ENCODE measurements at places on chromosomes 1 and 21.
A peak's percentile ranks its signal among the peaks of the same experiment; 100 is the strongest.

- no peak for DNase-seq
Measured at GRCh38 chr1:7383671-7384520, 387.2 kb upstream of the VAMP3 start.

GRCh38 chr1:39407510-39407895 lies 83.9 kb upstream of the BMP8A start:
- no peak for DNase-seq

DNA sequence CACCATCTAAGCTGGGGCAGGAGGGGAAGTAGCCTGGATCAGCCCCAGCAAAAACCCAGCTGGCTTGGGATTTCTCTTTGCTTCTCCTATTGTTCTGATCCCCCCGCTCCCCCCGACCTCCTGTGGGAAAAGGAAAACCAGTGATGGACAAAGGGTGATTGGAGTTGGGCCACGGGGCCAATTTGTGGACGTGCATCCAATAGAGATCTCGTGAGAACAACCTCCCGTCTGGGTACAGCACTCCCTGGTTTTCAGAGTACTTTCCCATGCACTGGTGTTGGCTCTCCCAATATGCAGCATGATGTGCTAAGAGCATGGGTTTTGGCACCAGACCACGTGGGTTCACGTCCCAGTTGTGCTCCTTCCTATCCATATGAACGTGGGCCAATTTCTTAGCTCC lies 9.0 kb downstream of the BLACAT1 start:
- no peak for DNase-seq

DNA sequence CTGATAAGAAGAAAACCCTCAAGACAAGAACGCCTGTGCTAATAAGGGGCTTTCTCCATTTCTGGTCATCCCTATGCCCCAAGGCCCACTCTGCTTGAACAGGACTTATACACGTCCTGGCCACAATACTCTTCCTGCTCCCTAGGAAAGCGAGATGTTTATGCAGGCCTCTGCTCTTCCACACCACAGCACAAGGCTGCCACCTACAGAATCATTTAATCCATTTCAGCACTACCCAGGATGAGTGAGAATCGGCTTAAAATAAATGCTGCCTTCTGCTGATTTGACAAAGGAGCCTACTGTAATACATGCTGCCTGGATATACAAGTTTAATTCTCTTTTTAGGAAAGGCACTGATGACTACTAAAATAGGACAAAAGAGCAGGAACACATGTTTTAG lies 29.4 kb downstream of the FRRS1 start:
- no peak for DNase-seq

DNA sequence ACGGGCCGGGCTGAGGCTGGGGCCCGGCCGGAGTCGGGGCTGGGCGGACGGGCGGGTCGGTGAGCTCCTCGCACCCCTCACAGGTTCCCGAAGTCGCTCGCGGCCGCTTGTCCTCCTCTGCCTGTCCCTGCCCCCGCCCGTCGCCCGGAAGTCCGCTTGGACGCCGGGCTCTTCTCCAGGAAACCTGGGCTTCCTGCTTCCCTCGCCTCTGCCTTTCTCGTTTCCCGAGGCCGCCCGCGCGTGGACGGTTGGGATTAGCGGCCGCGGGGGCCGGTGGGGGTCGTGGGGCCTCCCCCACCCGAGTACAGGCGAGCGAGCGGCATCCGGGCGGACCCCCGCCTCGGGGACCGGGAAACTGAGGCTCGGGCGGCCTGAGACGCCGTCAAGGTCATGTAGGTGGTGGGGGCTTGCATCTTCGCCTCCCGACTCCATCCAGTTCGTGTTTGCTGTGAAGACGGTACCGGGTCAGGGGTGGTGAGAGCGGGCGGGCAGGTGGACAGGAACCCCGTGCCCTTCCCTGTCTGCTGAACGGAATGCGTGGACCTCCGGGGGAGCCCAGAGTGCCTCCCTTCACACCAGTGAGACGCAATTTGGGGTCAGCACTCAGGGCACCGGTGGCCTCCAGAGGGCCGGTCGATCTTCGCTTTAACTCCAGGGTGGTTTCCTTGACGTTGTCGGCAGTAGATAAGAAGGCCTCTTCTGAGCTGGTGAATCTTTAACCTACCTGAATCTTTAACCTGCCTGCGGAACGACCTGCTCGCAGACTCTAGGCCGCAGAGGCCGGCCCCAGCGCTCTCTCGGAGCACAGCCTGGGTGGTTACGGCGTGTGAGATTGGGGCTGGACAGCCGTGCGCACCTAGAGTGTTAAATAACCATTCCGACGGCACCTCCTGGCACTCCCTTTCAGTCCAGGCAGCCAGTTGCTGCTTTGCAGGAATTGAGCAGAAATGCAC lies 686 bp downstream of the ARF1 start:
- no peak for DNase-seq

DNA sequence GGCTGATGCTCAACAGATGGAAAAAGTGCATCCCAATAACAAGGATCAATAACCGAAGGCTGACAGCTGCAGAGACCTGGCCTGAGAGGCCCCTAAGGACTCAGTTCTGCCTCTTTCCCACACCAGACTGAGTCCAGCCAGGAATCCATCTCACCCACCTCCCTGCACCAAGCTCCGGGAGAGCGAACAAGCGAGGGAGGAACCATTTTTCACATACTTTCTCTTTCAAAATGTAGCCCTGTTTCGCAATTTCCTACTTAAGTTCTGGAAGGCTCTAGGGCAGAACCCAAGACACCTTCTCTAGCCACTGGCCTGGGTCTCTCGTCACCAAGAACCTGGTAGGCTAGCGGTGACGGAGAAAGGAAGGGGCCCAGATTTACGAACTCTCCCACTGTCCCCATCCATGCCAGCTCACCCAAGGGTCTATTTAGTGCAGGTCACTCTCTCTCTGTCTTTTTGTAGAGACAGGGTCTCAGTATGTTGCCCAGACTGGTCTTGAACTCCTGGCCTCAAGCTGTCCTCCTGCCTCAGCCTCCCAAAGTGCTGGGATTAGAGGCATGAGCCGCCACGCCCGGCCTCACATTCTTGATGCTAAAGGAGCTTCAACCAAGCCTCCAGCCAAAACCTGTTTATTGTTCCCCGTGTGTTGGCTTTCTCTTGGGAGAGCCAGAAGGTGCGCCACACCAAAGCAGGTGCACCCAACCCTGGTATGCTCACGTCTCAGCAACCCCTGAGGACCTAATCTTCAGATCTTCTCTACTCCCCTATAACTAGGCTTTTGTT lies 10.9 kb upstream of the GNL2 start:
- DNase-seq, result no peak

DNA sequence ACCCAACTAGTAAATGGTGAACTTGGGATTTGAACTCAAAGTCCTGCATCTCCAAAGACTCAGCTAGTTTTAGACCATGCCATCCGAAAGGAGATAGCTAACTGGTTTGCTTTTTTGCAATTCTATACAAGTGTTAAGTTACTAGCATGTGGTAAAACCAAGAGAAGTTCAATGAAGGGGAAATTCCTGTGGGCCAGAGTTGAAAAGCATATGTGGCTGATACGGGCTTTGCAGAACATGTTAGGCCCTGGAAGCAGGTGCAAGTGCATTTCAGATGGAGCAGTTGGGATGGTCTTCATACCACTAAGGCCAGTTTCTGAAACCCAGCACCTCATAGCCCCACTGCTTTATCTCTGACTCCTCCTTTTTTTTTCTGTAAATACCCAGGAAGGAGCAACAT lies 620.9 kb downstream of the PLPP3 start:
- DNase-seq, result no peak

DNA sequence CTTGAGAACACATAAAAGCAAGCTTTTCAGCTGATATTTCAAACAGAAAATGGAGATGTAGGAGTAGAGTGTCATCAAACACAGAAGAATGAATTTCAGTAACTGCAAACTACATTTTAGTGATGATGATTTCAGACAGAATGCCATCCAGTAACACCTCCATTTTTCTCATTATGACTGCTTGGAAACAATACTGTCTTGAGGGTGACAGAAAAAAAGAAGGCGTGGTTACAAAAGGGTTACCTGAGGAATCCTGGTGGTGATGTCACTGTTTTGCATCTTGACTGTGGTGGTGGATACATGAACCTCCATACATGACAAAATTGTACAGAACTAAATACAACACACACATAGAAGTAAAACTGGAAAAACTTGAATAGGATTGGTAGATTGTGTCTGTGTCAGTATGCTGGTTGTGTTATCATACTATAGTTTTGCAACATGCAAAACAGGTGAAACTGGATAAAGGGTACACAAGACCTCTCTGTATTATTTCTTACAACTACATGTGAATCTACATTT lies 375.9 kb downstream of the PTBP2 start:
- no peak for DNase-seq

DNA sequence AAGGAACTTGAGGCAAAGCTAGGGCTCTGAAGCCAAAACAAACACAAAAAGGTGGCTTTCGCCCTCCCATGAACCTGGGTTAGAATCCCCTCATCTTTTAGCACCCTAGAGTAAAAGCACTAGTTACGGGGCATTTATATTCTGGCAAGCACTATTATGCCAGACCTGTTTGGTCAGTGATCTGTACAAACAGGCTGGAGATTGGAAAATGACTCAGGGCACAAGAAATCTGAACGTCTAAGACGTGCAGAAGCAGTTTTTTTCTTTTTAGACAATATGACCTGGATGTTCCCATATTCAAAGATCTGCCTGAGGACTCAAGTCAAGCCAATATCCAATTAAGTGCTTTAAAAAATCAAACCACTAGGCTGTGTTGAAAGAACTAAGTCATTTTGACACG lies 3.0 kb downstream of the ZNF436 start:
- DNase-seq, result no peak

DNA sequence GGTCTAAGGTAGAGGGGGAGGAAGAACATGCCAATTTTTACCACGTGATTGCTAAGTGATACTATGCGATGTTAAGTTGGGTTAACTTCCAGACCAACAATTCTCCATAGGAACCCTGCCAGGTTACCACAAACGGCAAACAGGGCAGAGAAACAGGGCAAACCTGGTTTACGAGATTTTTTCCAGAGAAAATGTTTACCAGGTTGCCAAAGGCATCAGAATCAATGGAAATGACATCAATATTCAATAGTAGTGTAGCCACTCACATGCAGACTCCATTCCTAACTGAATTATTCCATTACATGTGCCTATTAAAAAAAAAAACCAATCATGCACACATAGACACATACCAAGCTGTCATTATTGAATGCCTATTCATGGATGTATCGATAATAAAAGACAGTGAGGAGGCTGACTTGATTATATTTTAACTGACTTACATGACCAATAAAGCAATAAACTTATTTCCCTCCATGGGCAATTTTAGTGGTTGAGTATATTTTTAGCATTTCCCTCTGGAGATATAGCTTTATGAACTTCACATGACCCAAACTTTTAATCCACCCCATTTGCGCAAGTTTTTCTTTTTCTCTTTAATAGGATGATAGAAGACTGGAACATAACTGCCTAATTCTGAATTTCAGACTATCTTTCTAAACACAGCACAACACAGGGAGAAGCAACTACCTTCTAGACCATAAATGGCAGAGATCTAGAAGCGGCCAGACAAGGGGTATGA lies 40.5 kb upstream of the KCNE1 start:
- no peak for DNase-seq

GRCh38 chr1:66535853-66536252 lies 1.9 kb downstream of the SGIP1 start:
- DNase-seq, result no peak

GRCh38 chr1:172885971-172886370 lies 164.8 kb downstream of the TNFSF18 start:
- no peak for DNase-seq

DNA sequence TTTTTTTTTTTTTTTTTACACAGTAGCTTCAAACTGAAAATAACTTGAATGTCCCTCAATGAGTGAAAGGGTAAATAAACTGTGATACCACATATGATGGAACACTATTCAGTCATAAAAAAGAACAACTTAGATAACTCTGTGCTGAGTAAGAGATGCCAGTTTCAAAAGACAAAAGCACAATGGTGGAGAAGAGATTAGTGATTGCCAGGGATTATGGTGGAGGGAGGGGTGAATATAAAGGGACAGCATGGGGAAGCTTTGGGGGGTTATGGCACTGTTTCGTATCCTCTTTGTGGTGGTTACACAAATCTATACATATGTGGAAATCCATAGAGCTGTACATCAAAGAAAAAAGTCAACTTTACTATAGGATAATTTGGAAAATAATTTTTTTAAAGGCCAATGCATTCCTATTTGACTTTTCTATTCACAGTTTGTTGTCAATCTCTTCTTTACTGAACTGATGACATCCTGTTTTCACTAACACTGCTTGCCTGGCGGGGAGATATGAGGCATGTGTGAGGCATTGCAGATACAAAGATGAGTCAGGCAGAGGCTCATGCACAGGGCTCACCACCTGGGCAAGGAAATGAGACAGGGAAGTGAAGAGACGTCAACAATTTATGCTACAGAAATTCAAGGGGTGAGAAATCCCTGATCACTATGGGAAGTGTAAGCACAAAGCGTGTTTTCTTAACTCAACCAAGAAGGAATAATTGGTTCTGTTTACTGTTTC lies 302.7 kb downstream of the DUSP10 start:
- DNase-seq, result peak; percentile 22

- no peak for DNase-seq
Measured at GRCh38 chr1:200714504-200715187, 24.0 kb upstream of the CAMSAP2 start.

DNA sequence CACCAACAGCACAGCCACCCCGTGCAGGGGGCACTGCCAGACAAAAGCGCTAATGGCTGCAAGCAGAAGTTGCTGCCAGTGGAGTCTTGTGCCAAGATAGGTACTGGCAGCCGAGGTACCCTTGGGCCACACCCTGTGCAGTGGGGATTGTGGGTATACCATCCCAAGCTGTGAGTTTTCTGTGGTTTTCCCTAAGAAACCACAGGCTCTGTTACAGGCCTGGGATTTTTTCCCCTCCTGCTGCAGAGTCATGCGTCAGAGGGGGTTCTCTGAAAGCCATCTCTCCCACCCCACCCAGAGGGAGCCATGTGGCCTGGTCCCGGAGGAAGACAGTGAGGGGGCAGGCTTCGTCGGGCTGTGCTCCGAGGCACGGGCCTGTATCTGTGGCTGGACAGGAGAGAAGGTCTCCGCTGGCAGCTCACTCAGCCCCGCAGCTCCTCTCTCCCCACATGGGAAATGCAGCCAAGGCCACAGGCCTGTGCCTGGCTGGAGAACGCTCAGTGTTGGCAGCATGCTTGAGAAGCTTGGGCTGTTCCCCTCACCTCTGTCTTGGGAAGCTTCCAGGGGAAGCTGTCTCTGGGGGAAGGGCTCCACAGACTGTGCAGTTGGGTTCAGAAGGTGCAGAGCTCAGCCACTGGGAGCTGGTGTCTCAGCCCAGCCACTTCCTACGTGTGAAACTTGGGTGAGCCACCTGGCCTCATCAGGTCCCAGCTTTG lies 42.5 kb downstream of the NEK2 start:
- DNase-seq, result no peak

GRCh38 chr1:238001818-238002217 lies 111.1 kb upstream of the ZP4 start:
- DNase-seq, result no peak

DNA sequence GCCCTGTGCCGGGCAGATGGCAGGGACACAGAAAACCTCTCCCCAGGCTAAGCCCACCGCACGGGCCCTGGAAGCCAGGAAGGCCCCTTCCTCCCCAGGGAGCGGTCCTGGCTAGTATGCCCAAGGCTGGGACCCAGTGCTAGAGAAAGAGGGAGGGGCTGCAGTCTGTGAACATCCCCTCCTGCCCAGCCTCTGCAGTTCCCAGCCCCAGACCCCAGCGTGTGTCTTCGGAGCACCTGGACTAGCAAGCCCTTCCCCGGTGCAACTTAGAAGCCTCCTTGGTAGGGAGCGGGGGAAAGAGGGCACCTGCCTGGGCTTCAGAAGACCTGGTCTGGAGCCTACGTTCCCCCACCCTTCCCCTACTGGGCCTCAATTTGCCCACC lies 2.1 kb downstream of the PLEKHG5 start:
- DNase-seq, result no peak

All from activated CD8-positive, alpha-beta memory T cell treated with anti-CD3 and anti-CD28 coated beads for 1 hour (primary cell).